ENCODE measurements at places on chromosomes 4 and X.

DNA sequence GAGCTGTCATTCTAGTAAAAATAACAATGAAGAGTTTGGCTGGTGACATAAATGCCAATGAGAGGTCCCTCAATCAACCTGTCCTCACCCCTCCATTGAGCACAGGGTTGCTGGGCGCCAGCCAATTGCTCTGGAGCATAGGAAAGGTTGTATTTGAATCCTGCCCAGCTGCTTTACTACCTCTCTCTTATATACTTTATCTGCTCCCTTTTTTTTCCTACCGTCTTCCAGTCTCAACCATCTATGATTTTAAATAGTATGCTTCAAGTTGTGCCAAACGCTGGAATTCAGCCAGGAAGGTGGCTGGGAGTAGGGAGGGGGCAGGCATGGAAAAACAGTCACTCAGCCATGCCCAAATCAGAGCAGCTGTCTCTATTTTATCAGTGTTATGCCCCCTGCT lies 153.8 kb downstream of the NR3C2 start:
- DNase-seq, result no peak

DNA sequence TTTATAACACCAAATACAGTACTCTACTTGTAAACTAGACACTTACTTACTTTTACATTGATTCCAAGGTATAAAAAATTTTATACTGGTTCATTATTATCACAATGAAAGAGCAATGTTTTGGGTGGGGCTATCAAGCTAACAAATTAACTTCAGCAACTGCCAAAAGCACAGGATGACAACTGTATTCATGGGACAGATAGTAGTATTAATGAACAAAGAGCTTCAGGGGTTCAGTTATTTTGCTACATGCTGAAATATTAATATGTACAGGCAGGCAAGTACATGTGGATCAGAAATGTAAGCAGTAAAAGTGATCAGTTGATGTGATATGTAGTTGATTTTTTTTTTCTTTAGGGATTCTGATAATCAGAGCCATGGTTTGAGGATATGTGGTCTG lies 112.9 kb downstream of the NAA11 start:
- no peak for DNase-seq

GRCh38 chr4:184343502-184344177 lies 126.0 kb upstream of the ENPP6 start:
- peak; percentile 82 for DNase-seq

GRCh38 chrX:136662976-136663375 lies 15.0 kb downstream of the CD40LG start:
- DNase-seq, result no peak

- DNase-seq, result no peak
These were observed 21.4 kb upstream of the ARHGAP6 start for GRCh38 chrX:11687157-11687556.

GRCh38 chr4:169225058-169225751 lies 45.6 kb downstream of the SH3RF1 start:
- peak; percentile 90 for DNase-seq

DNA sequence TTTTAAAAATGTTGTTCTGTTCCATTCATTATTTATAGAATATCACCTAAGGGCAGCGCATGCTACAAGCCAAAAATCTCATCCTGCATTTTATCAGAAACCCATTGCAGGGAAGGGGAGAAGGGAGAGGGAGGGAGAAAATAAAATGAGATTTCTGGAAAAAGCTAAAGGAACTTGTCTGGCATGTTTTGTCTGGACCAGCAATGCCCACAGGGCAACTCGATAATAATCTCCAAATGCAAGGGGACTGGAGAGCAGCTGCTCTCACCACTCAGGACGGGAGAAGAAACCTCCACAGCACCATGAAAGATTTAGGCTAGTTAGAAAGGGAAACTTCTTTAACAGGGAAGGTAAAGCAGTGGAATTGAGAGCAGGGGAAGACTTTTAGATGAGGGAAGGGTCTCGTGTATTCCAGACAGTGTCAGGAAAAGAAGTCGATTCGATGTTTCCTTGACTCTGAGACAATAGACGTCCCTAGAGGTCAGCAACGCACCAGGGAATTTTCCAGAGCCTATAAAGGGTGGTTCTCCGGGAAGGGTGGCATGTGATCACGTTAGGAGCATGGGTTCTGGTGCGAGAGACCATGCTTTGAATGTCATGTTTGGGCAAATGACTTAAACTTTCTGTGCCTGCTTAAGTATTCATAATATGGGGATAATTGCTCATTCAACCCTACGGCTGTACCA lies 132.2 kb upstream of the NDP start:
- DNase-seq, result no peak

- DNase-seq, result no peak
These were observed 195.6 kb upstream of the TACR3 start for GRCh38 chr4:103915224-103915869.

GRCh38 chr4:163878336-163879121 lies 384.0 kb downstream of the TMA16 start:
- no peak for DNase-seq

DNA sequence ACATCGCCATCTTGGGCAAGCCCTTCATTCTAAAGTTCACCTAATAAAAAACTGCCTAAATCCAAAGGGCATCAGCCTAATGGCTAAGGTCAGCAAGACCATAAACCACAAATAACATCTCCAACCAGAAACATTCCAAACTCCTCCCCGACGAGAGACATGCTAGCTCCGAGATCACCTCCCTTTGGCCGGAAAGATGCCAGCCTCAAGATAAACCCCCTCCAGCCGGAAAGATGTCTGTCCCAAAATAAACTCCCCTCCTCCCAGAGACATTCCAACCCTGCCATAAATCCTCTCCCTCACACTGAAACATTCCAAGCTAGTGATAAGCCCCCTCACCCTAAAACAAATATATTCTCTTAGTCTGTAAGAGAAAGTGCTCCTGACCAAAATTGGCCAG lies 13.3 kb upstream of the DYNLT3 start:
- no peak for DNase-seq

DNA sequence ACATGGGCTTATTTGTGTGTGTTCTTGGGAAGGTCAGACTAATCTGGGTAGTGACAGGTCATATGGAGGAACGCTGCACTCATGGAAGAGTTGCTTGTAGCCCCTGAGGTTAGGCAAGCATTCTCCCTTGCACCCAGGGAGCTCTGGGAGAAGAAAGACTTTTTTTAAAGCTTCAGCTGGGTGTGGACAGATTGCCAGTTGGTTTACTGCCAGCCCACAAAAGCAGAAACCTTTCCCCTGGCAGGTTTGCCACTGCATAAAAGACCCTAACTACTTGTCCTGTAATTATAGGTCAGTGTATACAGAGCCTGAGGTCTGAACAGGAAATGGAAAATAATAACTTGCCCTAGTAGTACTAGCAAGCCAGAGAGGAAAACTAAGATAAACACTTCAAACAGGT lies 7.4 kb upstream of the NFKB1 start:
- DNase-seq, result no peak

DNA sequence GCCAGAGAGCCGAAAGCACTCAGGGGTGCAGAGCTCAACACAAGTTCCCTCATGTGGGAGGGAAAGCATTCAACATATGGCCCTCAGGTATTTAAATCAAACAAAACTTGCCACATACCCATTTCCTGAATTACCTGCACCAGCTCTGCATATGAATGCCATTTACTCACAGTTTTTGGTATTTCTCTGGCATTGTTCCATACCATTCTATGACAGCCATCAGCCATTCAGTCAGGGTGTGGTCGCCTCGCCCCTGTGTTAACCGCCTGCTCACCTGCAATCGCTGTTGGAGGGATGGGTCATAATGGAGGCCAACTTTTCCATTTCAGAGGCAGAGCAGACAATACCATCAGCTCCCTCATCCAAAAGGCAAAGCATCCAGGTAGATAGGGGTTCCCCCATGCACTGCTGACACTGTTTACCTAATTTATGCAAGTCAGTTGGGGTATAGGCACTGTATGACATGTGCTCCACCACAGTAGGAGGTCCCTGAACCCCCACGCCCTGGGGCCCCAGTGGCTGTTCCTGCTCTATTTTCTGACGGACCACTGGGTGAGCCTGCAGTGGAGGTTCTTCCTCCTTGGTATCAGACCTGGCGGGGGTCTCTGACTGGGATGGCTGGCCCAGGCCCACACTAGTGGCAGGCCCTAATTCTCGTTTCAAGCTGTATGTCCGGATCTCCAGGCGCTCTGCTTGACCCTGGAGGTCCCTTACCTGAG lies 227.1 kb downstream of the ADGRL3 start:
- DNase-seq, result no peak

GRCh38 chrX:69539437-69539836 lies 35.3 kb downstream of the NALF2 start:
- DNase-seq, result no peak

DNA sequence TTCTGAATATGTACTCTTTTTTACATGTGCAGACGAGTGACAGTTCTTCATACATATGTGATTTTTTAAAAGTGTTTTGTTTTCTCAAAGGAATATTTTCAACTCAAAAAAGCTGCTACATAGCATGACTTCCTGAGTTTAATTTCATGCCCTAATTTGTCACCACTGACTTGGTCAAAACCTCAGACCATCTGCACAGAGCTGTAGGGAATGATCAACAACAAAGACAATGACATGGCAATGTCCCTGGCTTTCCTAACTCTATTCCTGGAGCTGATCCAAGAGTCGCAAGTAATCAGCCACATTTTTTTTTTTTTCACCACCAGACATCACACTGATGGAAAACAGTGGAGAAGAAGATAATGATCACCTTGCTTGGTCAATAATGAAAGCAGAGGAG lies 97.7 kb downstream of the TMA16 start:
- no peak for DNase-seq

- no peak for DNase-seq
These were observed 739.6 kb upstream of the SLIT2 start for GRCh38 chr4:19512086-19512485.

DNA sequence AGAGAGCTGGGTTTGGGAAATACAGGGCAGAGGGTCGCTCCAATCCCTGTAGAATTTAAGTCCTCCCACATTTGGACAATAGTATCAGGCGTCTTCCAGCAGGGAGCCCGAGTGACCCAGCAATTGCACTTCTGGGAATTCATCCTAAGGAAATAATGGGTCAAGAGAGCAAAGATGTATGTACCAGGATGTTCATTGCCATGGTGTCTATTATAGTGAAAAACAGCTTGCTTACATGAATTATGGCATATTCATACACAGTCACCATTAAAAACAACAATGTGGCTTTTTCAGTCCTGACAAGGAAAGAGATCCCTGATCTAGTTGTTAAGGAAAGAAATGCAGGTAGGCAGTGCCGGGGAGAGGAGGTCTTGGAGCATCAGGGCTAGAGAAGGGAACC lies 167.7 kb downstream of the PJA1 start:
- no peak for DNase-seq

GRCh38 chr4:40058121-40058520 lies 1.5 kb downstream of the N4BP2 start:
- no peak for DNase-seq

DNA sequence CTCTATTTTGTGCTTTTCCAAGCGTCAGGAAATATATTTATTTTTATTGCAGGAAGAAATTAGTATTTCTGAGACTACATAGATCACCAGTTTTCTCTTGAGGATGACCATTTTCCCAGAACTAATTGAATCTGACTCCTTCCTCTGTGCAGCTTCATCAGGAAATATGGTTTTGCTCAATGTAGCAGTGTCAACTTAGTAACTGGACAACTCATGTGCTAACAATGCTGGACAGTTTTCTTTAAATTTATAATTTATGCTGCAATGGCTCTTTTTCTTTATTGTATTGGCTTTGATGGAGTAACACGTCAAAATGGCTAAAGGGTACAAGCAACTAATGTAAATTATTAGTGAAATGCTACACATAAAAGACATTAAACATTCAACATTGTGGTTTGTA lies 531.5 kb downstream of the ANKRD50 start:
- no peak for DNase-seq

- DNase-seq, result no peak
These were observed 391.2 kb downstream of the ANKRD50 start for GRCh38 chr4:124321364-124321763.

GRCh38 chr4:95590615-95591014 lies 41.8 kb upstream of the UNC5C start:
- DNase-seq, result no peak

- no peak for DNase-seq
These were observed 12.4 kb upstream of the PITX2 start for GRCh38 chr4:110635163-110635865.
